ENCODE measurements at places on chromosomes 2 and 18.

- no peak for DNase-seq
Measured at GRCh38 chr2:74291218-74291544, 52.0 kb downstream of the SLC4A5 start.

- DNase-seq = no peak
Measured at GRCh38 chr2:178385595-178386148, 65.3 kb downstream of the PRKRA start.

DNA sequence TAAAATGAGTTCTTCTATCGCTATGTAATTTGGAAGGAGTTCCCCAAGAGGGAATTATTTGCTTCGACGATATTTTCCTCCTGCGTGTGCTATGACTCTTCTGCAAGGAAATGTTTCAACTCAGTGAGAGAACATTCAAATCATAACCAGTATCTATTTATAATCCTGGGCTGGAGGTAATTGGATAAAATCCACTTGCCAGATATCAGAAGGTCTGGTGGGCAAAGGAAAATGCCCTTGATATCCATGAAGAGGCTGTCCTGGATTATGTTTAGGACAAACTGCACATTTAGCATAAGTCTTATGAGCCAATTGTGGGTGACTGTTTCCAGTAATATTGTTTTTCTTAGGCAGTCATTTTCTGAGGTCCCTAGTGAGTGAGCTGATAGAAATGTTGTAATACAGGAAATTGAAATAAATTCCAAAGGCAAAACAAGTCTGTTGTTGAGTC is 17.7 kb downstream of the RPIA start:
- no peak for DNase-seq

DNA sequence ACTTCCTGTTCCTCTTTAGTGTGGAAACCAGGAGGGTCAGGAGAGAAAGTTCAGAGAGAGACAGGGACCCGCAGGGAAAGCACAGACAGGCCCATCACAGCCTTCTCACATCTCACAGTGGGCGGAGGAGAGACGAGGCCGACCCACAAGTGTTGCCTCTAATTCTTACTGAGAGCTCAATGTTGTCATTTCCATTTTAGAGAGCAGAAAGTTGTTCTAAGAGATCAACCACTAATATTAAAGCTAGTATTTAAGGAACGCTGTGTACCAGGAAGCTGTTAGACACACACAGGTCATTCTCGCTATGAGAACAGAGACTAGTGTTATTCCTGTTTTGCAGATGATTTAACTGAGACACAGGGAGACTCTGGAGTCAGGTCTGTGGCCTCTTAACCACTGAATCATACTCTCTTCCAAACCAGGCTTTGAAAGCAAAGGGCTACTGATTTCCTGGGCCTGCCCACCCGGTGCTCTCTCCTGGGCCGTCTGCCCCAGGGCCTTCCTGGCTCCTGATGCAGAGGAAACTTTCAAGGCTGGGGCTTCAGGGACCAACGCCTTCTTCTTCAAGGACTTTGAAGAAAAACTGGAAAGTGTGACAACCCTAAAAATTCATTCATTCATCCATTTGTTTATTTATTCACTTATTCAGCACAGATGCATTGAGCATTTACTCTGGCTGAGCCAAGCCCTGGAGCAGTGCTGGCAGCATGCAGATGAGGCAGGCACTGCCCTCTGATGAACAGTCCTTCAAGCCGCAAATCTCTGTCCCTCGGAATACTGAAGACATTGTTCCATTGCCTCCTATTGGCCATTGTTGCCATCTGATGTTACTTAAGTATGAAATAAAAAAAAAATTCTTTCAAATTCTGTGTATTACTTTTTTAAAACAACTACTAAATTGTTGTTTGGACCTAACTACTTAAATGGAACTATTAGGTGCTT is 37.2 kb upstream of the BIN1 start:
- DNase-seq = no peak

DNA sequence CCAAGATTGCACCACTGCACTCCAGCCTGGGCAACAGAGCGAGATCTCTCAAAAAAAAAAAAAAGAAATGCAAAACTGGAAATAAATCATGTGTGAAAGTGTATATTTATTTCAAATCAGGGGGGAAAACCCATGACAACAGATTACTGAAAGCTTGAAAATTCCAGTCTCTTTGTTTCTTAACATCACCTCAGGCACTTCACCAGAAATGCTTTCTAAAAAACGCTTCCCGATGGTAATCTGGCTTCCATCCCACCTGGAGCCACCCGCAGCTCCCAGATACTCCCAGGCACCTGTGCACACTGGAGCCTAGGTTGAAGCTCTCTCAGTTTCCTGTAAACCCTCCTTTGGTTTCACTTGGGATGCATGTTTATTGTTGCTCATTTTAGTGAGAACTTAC is 7.2 kb upstream of the ITGB6 start:
- no peak for DNase-seq

GRCh38 chr2:150532879-150533278 is 45.4 kb upstream of the RND3 start:
- DNase-seq = no peak

DNA sequence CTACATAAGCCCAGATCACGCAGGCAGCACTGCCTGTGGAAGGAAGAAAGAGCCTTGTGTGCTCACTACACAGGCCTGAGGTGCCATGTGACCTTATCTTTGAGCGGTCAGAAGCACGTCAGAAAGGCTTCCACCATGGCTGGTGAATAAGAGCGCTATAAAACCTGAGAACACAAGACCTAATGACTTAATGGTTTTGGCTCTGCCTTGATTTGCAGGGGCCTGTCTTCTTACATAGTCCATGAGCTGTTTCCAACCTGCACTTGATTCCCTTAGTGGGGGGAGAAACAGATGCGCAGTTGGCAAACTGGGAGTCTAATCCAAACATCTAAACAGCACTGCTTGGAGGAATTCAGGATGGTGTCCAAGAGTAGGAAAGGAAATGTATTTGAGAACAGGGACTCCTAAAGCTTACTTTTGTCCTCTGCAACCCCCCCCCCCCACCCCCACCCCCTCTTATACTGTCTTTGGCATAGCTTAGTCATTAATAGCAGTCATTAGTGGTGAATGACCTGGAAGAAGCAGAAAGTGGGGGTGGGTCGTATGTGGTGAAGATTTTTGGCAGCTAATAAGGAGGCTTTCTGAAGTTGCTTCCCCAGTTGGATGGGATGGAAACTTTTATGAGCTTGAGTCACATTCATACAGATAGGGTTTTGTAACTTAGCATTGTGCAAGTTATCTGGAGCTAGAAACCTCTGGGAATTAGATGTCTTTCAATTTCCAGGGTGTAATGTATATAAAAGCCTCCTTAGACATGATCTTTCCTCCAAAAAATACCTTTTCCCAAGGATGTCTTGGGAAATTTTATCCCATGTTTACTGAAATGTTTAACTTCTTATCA is 454.1 kb downstream of the MEIS1 start:
- no peak for DNase-seq

GRCh38 chr2:161237392-161238264 is 70.6 kb upstream of the PSMD14 start:
- DNase-seq = peak; percentile 60

- no peak for DNase-seq
Measured at GRCh38 chr2:219362524-219363164, 25.1 kb downstream of the DNPEP start.

DNA sequence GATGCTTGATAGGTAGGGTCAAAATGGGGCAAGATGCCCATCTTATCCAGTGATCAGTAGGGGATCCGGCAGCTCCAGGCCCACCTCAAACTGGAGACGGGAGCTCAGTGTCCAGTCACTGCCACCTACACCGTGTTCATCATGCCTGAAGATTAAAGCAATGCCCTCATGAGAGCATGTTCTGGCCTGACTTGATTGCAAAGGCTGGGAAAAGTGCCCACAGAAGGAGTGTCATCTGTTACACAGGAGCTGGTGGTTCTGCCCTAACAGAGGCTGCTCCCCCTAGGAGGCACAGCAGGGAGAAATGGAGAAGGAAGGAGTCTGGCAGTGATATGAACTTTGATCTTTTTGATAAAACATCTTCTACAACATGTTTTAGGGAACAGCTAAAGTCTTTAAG is 92.3 kb downstream of the CCBE1 start:
- no peak for DNase-seq

- no peak for DNase-seq
Measured at GRCh38 chr2:178412047-178412446, 38.9 kb downstream of the PRKRA start.

- peak; percentile 81 for DNase-seq
Measured at GRCh38 chr2:84925724-84926376, 20.4 kb downstream of the TMSB10 start.

- DNase-seq = no peak
Measured at GRCh38 chr2:118644190-118644589, 203.3 kb downstream of the EN1 start.

DNA sequence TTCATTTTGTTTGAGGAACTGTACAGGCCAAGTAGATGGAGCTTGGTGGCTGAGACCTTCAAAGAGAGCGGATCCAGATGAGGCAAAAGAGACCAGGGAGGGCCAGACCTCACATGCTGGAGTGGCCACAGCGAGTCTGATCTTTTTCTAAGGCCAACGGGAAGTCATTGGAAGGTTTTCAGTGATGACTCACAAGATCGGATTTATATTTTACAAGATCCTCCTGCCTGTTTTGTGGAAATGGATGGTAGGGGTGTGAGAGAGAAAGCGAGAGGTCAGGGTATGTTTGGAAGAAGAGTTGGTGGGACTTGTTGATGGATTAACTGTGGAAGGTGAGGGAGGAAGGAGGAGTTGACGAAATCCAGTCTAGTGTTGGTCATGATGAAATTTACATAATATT is 44.6 kb upstream of the TUBA3D start:
- no peak for DNase-seq

DNA sequence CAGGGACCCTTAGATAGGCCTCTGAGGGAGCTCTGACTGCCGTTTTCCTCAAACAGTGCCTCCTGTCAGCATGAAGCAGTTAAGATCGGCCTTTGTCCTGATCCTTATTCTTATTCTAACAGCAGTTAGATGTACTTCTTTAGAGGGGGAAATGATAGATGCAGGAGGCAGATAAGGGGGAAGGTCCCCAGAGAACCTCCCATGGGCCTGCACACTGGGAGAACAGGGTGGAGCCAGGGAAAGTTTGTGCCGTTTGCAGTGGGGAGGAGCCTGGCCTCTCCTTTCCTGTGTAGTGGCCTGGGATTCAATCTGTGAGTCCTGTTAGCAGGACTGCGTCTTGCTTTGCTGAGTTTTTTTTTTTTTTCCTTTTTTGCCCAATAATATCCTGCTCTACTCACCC is 7.9 kb upstream of the INPP4A start:
- no peak for DNase-seq

GRCh38 chr2:226904592-226904991 is 68.7 kb downstream of the RHBDD1 start:
- DNase-seq = no peak

GRCh38 chr18:57431467-57432080 is 3.6 kb upstream of the ONECUT2 start:
- DNase-seq = no peak

GRCh38 chr18:33835419-33835818 is 257.4 kb downstream of the ASXL3 start:
- DNase-seq = no peak

- DNase-seq = no peak
Measured at GRCh38 chr2:43460174-43460546, 135.7 kb downstream of the THADA start.

DNA sequence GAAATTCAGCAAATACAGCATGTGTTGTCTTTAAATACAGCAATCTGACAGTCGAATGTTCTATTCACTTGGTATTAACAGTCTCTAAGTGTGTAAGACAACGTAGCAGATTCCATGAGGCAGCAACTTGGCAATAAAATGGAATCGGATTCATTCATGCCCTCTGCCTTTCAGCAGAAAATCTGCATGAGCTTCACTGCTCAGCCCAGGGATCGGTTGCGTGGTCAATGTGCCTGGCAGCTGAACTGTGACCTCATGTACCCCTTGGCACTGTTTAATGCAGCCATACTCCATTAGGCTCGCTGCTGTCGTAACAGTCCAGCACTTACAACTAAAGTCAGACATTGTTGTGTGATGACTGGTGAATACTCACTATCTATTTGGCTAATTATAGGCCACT is 17.7 kb upstream of the RGPD4 start:
- DNase-seq = peak; percentile 48

- DNase-seq = no peak
Measured at GRCh38 chr2:178295115-178295514, 100.8 kb downstream of the OSBPL6 start.

GRCh38 chr2:105038383-105039061 is 653 bp downstream of the MRPS9 start:
- DNase-seq = no peak

- peak; percentile 0 for DNase-seq
Measured at GRCh38 chr2:240111253-240111652, 24.9 kb downstream of the COPS9 start.

DNA sequence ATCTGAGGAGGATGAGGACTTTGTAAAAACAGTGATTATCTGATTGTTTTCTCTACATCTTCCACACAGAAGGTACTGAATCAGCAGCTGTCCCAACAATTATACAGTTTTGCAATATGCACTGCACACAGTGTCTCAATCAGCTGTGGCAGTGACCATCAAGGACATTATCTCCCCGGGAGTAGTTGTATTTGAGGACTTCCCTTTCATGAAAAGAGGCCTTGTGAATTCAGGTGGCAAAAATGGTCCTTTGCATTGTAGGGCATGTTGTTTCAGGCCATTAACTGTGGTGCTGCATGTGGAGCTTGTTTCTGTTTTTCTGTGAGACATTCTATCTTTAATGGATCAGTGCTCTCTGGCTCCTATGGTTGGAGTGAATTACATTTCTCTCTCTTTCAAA is 779.4 kb upstream of the FSHR start:
- peak; percentile 57 for DNase-seq

GRCh38 chr2:10811517-10811916 is 1.1 kb downstream of the PDIA6 start:
- no peak for DNase-seq

- DNase-seq = no peak
Measured at GRCh38 chr2:37869771-37870170, 55.3 kb upstream of the RMDN2 start.

GRCh38 chr18:12485479-12486105 is 77.9 kb downstream of the PRELID3A start:
- no peak for DNase-seq

- DNase-seq = no peak
Measured at GRCh38 chr2:106115665-106116064, 78.4 kb downstream of the UXS1 start.

- no peak for DNase-seq
Measured at GRCh38 chr2:128354726-128355470, 36.2 kb upstream of the HS6ST1 start.

- no peak for DNase-seq
Measured at GRCh38 chr2:23363268-23363667, 21.7 kb upstream of the KLHL29 start.

- DNase-seq = no peak
Measured at GRCh38 chr18:49610022-49610445, 48.2 kb downstream of the LIPG start.

Data from NCI-H1092 treated with DMSO at 0.1 percent for 48 hours (cell line).